ENCODE measurements at places on chromosomes 5 and 9.

DNA sequence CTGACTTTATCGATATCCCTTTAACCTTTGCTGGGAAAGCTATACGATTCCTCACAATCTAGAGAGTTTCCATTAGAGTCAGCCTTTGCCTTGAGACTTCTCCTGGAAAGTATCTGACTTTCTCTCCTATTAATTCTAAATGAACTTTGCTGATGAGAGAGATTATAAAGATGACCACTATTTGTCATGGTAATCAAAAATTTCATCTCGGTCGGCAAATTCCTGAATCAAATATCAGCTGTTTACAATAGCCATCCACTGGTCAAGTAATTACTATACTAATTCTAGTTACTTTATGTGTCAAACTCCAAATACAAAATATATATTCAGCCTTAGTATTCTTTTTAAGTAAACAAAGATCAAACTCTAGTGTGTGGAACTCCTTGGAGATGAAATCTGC, 164.4 kb upstream of the ITGA1 start:
- DNase-seq = no peak

GRCh38 chr5:62547945-62548630, 30.5 kb upstream of the LRRC70 start:
- no peak for DNase-seq

DNA sequence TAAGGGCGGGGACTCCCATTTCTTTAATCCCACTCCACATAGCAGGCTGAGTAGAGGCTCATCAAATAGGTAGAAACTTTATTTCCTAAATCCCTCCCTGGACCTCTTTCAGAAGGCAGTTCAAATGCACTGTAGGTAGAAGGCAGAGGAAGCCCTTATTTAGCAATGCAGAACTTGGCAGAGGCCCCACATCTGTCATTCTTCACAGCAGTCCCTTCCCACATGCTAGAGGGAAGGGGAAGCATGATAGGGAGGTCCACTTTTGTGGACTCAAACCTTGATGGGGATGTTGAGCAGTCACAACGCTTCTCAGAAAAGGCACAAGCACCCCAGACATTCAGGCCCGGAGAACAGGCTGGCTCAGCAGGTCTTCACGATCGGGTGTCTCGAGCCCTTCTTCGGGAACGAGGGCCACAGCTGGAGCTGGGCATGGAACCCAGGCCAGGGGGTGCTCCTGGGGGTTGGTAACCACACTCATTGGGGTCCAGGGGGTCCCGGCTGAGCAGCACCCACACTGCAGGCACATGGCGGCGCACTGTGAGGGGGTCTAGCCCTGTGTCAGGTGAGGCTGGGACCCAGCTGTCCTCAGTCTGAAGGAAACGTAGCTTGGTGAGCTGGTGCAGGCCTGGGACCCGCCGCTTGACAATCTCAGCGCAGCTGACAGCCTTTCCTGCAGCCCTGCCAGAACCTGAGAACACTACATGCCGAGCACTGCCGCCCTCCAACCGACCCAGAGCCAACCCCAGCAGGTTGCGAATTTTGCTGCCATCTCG, 1.3 kb downstream of the RPP25L start:
- DNase-seq = no peak

DNA sequence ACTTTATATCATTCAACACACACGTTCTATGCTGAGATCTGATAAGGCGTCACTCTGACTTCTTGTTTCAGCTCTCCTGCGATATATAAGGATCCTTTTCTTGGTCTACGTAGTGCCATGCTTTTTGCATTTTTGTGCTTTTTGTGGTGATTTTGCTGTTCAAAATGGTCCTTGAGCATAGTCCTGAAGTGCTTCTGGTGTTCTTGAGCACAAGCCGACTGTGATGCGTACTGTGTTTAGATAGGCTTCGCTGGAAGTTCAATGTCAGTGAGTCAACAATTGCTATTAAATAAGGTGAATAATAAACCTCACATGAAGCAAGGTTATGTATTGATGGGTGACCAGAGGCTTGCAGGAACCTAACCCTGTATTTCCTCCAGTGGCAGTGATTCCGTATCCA, 46.8 kb downstream of the ACO1 start:
- DNase-seq = no peak

DNA sequence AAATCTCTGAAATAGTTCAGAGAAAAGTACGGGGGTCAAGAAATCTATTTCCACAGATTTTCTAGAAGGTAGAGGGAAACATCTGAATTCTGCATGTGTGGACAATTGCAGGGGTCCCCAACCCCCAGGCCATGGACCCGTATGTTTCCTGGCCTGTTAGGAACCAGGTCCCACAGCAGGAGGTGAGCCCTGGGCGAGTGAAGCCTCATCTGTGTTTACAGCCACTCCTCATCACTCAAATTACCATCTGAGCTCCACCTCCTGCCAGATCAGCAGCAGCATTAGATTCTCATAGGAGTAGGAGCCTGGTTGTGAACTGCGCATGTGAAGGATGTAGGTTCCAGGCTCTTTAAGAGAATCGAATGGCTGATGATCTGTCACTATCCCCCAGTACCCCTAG, 200.5 kb upstream of the EDIL3 start:
- DNase-seq = no peak

DNA sequence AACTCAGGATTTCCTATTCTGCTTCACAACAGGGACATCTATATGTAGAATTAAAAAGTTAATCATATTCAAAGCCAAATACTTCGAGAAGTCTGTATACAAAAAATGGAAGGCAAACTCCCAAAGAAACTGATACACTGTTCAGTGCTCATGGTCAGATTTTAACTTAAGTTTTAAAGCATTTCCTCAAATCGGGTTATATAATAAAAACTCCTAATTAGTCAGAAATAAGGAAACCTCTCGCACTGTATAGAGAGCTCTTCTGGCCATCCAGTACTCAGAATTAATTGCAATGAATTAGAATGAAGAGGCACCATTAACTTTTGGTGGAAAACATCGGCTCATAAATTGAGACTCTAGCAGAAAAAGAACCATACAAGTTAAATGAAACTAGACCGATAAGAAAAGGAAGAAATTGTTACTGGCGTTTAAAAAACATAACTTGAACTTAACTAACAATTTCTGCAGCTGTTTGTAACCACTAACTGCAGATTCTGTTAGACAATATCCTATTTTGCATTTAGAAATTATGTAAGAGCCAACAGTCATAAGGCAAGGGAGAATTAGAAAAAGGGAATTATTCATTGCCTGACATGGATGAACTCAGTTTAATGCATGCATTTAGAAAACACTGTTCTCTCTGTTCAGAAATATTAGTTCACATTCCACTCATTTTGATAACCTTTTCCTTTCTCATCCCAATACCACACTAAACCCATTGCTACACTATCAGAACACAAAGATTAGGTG, 96.6 kb downstream of the FNBP1 start:
- no peak for DNase-seq

GRCh38 chr9:100573655-100574260, 4.1 kb upstream of the CAVIN4 start:
- DNase-seq = no peak

DNA sequence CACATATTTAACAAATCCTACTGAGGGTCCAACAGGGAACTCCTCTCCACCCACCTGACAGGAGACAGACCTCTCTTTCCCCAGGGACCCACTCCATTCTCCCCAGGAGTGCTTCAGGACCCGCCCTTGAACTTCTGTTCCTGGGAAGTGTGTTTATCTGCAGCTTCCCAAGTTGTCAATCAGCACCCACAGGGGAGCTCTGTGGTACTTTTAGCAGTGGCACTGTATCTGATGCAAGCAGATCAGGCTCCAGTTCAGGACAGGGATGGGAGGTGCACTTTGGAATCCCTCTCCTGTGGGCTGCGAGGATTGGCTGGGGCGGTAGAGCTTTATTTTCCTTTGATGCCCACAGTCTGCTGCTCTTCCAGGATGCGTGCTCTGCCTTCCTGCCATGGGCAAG, 8.7 kb downstream of the GALNT10 start:
- no peak for DNase-seq

DNA sequence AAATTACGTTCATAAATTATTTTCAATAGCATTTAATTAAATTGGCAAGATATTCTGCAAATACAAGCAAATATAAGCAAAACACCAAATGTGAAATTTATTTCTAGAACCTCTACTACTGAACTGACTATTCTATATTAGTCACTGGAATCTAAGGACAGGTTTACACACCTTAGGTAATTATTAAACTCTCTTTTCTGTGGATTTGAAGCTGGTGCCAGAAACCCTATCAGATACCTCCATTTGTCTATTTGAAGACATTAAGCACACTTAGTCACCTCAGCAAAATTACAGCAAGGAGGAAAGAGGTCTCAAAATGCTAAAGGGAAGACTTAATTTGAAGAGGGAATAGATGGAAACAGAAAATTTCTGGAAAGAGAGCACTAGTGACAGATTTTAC, 83.4 kb downstream of the CPLANE1 start:
- DNase-seq = no peak

- no peak for DNase-seq
These were observed 81.4 kb downstream of the EDIL3 start for GRCh38 chr5:84303315-84303714.

- no peak for DNase-seq
These were observed 2.5 kb downstream of the CENPP start for GRCh38 chr9:92328225-92328624.

DNA sequence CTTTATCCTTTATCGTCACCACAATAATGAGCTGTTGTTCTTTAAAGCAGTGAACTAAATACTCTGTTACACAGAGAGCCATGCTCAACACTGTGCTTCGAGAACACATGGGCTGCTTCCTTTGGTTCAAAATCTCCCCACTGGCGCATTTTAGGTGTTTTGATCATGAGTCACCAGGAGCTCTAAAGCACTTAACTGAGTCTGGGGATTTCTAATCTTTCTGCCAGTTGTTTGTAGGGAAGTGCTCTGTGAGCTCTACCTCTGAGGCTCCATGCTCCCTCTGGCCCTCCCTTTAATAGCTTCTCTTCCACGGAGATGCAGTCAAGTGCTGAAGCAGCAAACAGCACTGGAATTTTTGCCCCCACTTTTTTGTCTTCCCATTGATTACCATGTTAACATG, 17.0 kb downstream of the ERAP2 start:
- DNase-seq = no peak

DNA sequence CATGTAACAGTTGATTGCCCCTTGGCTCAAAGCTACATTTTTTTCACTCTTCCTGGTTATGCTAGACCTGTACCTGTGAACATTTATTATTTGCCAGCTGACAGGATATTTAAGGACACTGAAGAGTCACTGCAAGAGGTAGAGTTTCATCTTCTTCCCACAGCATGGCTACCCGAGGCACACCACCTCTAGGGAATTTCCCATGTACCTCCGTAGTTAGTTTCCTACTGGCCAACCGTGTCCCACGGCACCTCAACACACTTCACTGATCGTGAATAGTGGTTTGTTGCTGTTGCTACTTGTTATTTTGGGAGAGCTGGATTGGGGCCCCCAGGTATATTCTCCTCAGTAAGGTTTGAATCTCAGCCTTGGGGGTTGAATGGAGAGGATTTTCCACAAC, 648.6 kb downstream of the SEMA5A start:
- no peak for DNase-seq

DNA sequence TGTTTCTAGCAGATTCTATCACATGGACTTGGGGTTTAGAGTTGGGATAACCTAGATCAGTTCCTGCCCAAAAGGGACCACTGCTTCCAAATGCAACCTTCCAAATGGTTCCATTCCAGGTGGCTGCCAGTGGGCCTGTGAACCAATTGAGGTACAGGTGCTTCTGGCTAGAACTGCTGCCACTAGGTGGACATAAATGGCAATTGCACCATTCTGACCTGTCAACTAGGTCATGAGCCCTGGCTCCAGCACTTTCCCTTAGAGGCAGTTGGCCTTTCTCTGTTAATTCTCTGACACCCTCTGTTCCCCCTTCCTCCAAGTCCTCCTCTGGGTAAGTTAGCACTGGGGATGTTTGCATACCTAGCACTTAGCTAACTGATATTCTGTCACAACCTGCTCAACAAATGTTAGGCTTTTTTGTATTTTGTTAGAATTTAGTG, 16.6 kb upstream of the HEMGN start:
- peak; percentile 41 for DNase-seq

DNA sequence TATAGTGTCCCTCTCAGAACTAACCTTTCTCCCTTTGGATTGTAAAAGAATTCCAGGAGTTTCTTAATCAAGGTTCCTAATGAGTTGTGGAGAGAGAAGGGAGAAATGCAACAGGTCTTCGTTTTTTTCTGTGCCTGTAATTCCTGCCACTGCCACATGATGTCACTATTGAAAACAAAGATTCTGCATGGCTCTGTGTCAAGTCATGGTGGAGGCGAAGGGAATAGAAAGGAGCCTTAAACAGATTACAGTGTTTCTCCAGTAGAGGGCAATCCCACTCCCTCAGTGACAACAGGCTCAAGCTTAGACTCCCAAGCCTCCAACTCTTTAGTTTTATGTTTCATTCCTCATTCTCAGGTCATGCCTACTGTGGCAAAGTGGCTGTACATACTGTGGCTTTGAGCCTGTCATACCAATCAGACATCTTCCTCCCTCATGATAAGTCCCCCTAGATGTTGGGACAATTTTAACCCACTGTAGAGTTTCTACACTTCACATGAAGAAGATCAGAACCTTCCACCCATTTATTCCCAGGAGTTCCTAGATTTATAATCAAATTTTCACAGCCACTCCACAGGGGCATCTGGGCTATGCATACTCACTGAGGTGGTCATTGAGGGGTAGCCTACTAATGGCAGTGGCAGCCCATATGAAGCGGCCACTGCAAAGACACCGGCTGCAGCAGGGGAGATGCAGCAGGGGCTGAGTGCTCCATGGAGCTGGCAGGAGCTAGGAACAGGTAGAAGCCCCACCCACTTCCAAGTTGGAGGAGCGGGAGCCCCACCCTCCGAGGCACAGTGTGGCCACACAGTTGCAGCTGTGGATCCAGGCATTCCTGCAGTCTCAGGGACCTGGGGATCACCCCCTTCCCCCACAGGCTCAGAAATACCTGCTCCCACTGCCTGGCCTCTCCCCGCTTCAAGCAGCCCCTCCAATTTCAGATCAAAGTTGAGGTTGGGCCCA, 97.4 kb upstream of the TRIM32 start:
- peak; percentile 7 for DNase-seq

- DNase-seq = peak; percentile 8
These were observed 608.6 kb upstream of the DAB2 start for GRCh38 chr5:40033411-40033810.

DNA sequence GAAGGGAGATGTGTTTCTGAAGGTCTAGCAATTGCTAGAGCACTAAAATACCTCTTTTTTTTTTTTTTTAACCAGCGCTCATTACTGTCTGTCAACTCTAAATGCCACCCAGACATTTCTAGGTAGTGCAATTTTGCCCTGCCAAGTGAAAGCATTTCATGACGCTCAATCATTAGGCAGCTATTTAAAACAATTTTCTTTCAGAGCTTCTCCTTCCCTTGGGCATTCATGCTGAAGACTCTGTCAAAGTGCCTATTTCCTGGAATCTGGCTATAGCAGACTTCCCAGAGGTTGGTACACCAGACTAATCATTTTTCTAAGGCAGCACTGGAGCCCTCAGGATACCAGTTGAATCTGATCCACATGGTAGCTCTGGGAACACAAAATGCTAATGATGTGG, 97.0 kb upstream of the ANKRD55 start:
- DNase-seq = no peak

- no peak for DNase-seq
These were observed 74.7 kb downstream of the PPARGC1B start for GRCh38 chr5:149804478-149805450.

GRCh38 chr5:98535901-98536300, 237.6 kb upstream of the RGMB start:
- DNase-seq = no peak

Data from activated CD4-positive, alpha-beta T cell treated with anti-CD3 and anti-CD28 coated beads, Interleukin-2, amount 50 U/mL, for 48 hours (primary cell).